ENCODE measurements at places on chromosomes 4 and X.

DNA sequence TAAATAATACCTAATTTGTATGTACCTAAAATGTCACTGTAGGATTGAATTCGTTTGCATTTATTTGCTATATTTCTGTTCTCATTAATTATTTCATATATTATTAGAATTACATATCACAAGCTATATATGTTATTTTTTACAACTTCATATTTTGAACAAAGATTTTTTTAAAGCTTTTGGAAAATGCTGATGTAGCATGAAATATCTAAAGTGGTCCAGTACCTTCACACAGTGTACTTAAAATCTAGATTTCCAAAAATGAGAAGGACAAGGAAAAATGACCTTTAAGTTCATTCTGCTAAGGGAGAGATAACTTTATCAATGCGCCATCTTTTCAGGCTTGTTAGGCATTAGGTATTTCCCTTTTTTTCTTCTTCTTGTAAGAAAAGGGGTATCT lies 71.8 kb downstream of the LARP7 start:
- DNase-seq: no peak

- DNase-seq: no peak
These were observed 116.5 kb upstream of the RBPJ start for GRCh38 chr4:26204249-26204825.

DNA sequence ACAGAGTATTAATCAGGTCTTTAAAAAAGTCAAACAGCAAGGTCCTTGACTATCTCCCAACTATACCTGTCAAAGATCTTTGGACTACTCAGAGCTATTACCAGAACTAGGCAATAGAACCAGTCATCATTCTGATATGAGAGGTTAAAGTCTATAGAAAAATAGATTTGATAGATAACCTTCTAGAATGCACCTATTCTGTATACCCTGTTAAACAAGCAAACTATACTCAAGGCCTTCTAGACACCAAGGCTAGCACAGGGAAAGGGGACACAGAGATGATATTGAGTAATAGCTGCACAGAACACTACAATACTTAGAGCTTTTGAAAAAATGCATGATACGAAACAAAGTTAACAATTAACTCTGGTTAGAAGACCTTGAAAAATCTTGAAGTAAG lies 149.5 kb downstream of the NR3C2 start:
- no peak for DNase-seq

DNA sequence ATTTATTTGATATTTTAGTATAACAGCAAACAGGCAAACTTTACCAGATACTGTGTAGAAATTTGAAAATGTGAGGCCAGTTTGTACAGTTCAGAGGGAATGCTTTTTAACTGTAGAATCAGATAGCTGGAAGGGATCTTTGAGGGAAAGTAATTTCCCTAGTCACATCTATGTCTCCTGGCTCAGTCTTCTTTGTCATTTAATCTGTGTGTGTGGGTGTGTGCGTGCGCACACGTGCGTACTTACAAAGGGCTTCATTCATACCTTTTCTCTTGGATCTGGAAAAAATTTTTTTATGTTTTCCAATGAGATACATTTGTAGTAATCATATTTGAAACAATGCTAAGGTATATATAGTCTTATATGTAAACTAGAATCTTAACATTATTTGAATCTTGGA lies 44.6 kb downstream of the IL13RA1 start:
- DNase-seq: no peak

GRCh38 chrX:82141942-82142341 lies 940.0 kb downstream of the SH3BGRL start:
- DNase-seq: peak; percentile 29

GRCh38 chr4:55752810-55753209 lies 66.8 kb upstream of the EXOC1L start:
- DNase-seq: no peak

DNA sequence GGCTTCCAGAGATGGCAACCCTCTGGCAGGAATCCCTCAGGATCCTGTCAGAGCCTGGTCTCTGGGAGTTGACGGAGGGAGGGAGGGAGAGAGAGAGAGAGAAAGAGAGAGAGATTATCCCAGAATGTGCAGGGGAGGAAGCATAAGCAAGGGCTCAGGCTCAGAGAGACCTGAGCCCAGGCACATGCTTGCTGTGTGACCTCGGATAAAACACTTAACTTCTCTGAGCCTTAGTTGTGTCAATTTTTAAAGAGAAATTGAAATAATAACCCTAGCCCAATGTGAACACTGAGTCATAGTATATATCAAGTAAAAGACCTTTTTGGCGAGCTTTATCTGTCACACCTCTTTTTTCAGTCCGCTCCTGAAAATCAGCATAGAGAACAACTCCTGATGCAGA lies 473 bp upstream of the USP51 start:
- DNase-seq: no peak

DNA sequence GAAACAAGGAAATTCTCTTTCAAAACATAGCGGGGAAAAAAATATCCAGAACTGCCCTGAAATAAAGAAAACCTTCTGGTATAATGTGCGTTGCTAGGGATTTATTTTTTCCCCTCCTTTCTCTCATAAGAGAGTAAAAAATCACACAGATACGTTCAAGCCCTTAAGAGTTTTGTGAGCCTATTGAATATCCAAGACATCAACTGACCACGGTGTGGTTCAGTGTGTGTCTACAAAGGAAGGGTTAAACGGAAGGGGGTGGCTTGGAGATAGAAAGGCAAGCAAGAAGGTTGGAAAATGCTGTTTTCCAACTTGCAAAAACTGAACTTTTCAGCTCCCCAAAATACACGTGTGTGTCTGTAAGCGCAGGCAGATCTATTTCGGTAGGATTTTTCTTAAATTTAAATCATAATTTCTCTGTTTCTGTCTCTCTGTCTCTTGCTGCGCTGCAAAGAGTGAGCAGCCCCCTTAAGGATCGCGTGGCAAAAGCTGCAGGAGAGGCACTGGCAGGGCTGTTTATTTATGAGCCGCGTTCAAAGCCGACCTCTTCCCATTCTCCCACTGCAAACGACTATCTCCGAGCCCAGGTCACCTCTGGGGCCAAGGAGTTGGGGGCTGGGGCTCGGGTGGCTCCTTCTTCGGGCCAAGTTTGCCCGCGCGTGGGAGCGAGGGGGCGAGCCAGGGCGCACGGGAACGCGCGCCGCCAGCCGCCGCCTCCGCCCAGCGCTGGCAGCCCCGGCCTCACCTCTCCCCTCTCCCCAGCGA lies 492 bp upstream of the SLIT2 start:
- DNase-seq: no peak

DNA sequence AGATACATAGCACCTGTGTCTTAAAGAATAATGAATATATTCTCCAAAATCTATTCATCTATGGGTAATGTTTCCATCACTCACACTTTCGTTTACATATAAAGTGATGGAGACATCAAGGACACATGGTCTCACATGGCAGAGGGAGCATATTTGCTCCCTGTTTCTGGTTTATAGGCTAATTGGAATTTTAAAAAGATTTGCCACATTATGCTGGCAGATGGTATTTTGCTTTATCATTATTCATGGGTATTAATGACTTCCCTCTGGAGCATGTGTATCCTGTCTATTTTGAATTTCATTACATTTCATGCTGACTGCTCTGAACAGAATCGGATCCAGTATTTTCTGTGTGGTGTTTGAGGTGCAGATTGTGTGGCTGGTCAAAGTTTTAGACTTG lies 79.0 kb downstream of the PDGFRA start:
- DNase-seq: no peak

- peak; percentile 24 for DNase-seq
These were observed 40.8 kb downstream of the ZNF518B start for GRCh38 chr4:10416441-10416840.

Measured in activated CD4-positive, alpha-beta memory T cell treated with anti-CD3 and anti-CD28 coated beads, Interleukin-2, amount 10 ng/mL, durations not matched to agents 7 days and 5 days (primary cell).